ENCODE measurements at places on chromosomes 2 and 18. TPM values are rescaled to one million over a fixed set of nuclear protein-coding genes. Genes with fewer than 3 reads are reported as not detected.

DNA sequence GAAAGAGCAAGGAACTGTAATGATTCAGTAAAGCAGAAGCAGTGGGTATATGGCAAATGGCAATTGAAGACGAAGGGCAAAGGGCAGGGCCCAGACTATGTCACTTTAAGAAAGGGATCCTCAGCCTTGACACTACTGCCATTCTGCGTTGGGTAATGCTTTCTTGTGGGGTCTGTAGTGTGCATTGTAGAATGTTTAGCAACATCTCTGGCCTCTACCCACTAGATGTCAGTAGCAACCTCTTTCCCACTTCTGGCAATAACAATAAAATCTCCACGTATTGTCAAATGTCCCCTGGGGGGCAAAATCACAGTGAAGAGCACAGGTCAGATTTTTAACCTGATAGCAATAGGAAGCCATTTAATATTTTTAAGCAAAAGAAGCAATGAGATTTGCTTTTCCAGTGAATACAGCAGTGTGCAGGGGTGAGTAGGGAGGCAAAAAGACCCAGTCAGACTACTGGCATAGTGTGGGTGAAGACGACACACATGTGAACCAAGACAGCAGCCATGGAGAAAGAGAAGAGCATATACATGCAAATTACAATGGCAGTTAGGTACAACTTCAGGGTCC lies 209.5 kb downstream of the DYM start:
- H3K27me3 ChIP-seq = no peaks in the 10 kb centered on the region
- H3K27ac ChIP-seq = no peak overlapping the region

DNA sequence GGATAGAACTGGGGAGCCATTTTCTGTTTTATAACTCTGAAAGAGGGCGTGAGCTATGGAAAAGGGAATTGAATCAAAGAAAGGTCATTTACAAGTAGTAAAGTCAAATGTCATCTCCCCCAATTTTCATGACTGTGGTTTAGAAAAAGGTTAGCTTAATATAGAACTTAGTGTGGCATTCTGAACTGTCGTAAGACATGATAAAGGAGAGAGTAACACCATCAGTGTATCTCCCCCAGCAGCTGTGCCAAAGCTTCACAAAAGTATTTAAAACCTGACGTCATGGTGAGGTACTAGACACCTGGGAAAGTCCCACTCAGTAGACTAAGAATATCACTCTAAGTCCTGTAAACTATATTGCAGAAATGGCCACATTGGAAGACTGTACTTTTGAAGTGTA lies 5.8 kb upstream of the IKZF2 start:
- no peak for DNase-seq
- no peaks in the 10 kb centered on the region for H3K36me3 ChIP-seq
- no peaks in the 10 kb centered on the region for H3K27me3 ChIP-seq
- H3K4me1 ChIP-seq = no peaks in the 10 kb centered on the region
- no peak overlapping the region for H3K4me3 ChIP-seq

DNA sequence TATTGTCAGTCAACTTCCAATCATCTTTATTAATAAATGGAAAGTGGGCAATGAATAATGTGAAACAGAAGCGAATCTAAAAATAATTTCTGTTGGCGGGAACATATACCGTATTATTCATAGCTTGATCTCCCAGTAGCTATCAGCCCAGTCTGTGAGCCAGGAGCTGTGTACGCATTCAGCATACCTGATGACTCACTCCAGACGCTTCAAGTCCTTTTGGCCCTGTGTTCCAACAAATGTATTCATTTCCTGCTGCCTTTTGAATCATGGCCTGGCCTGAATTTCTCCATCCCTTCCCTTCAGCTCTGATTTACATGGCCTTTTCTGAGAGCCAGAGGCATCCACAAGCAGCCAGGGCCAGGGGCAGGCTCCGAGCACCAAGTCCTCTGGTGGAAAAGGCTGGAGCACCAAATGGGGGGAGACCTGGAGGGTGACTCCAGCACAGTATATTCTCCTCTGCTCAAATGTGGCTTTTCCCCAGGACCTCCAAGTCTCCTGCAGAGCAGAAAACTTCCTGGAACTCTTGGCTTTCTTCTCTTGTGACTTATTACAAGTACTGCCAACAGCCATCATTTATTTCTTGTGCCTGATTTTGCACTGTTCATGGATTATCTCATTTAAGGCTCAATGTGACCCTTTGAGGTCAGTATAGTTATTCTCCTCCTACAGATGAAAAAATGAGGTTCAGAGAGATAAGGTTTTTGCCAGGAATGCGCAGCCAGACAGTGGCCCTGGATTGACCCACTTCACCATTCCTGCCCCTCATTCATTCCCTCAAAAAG lies 108.7 kb downstream of the EN1 start:
- H3K36me3 ChIP-seq = no peaks in the 10 kb centered on the region
- H3K27ac ChIP-seq = no peak overlapping the region
- no peak for DNase-seq
- H3K4me3 ChIP-seq = no peak overlapping the region

- H3K27ac ChIP-seq = no peak overlapping the region
- DNase-seq = no peak
- H3K36me3 ChIP-seq = no peaks in the 10 kb centered on the region
- no peak overlapping the region for H3K4me3 ChIP-seq
Observed at GRCh38 chr18:48855422-48856377, 95.1 kb downstream of the SMAD7 start.

GNAL gene
- total RNA-seq = 0.78 TPM

DNA sequence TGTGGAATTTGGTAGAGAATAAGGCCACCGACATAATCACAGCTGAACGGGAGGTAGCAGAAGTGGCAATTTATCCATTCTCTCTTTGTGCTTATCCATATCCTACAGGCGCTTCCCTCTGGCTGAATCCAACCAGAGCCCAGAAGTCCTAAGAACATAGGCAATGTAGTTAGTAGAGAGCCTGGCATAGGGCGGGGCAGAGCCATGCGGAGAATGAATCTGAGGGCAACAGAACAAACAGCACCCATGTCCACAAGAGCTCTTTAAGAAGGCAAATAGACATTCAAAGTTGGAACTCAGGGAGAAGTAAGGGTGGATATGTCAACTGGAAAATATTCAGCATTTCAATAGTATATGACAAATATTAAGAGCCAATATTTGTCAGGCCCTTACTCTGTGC lies 305.9 kb upstream of the VWC2L start:
- DNase-seq = no peak
- H3K27ac ChIP-seq = no peak overlapping the region
- no peaks in the 10 kb centered on the region for H3K4me1 ChIP-seq
- H3K27me3 ChIP-seq = no peaks in the 10 kb centered on the region

DNA sequence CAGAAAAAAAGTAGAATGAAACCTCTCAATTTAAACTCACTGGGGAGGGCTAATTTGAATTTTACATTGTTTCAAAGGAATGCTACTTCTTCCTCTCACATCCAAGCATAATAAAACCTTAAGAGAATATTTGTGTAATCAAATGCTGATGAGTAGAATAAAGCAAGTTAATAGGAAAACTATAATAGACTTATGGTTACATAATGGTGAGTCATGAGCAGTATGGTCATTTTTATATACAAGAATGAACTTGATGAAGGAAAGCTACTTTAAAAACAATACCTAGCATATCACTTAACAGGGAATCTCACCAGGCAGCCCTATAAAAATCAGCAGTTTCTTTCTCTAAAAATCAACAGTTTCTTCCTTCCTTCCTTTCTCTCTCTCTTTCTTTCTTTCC lies 80.3 kb downstream of the VSNL1 start:
- H3K4me1 ChIP-seq = no peaks in the 10 kb centered on the region
- no peak overlapping the region for H3K4me3 ChIP-seq
- H3K36me3 ChIP-seq = no peaks in the 10 kb centered on the region

- H3K36me3 ChIP-seq = no peaks in the 10 kb centered on the region
- H3K27ac ChIP-seq = no peak overlapping the region
- H3K27me3 ChIP-seq = no peaks in the 10 kb centered on the region
- H3K4me1 ChIP-seq = no peaks in the 10 kb centered on the region
Observed at GRCh38 chr2:70354264-70354949, 52.5 kb upstream of the FAM136A start.

DNA sequence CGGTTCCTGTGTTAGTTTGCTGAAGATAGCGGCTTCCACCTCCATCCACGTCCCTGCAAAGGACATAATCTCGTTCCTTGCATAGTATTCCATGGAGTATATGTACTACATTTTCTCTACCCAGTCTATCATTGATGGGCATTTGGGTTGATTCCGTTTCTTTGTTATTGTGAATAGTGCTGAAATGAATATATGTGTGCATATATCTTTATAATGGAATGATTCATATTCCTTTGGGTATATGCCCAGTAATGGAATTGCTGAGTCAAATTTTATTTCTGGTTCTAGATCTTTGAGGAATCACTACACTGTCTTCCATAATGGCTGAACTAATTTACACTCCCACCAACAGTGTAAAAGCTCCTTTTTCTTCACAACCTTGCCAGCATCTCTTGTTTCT lies 255.4 kb upstream of the CDH2 start:
- no peak overlapping the region for H3K4me3 ChIP-seq
- H3K36me3 ChIP-seq = no peaks in the 10 kb centered on the region
- no peak for DNase-seq
- H3K27ac ChIP-seq = no peak overlapping the region
- H3K4me1 ChIP-seq = no peaks in the 10 kb centered on the region

Data from right lobe of liver (tissue), 6 donors.